Right renal cortex interstitium (tissue), 3 donors: ENCODE measurements at places on chromosomes 7 and 10. TPM values are rescaled to one million over a fixed set of nuclear protein-coding genes. Genes with fewer than 3 reads are reported as not detected.

GRCh38 chr7:70578131-70578530 is 553.8 kb upstream of the GALNT17 start:
- no peak for DNase-seq

ARMH3 gene
- polyA plus RNA-seq: 19.1 TPM

GRCh38 chr7:194252-195009 is 2.1 kb downstream of the FAM20C start:
- DNase-seq: no peak

- DNase-seq: no peak
Observed at GRCh38 chr10:62075912-62076311, 174.4 kb downstream of the ARID5B start.

INMT gene
- polyA plus RNA-seq: 1.1 TPM
